ENCODE measurements at places on chromosomes 4 and X.
A peak's percentile ranks its signal among the peaks of the same experiment; 100 is the strongest.

DNA sequence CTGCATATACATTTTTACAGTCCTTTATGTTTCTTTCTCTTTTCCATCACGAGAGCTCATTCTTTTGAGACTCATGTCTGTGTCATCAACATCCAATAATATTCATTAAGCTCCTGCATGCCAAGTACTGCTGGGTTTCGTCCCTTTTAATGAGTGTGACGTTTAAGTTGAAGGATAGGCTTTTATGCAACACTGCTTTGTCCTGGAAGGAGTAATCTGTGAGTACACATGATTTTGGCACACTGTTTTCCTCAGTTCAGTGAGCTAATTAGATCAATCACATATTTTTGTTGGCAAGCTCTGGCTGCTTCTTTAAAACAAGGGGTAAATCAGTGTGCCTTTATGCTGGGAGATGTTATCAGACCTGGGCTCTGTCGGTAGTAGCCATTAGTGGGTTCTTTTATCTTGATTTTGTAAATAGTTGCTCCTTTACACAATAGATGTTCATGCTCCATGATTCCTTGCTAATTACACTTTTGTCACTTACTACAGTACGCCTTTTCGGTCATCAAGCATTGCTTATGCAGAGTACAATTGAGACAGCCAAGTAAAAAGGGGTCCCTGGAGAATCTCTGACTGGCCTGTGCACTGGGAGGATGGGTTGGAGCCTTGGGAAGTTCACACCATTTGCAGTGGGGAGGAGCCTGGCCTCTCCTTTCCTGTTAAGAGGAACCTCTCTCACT lies 132.6 kb downstream of the FHIP1A start:
- peak; percentile 23 for DNase-seq

DNA sequence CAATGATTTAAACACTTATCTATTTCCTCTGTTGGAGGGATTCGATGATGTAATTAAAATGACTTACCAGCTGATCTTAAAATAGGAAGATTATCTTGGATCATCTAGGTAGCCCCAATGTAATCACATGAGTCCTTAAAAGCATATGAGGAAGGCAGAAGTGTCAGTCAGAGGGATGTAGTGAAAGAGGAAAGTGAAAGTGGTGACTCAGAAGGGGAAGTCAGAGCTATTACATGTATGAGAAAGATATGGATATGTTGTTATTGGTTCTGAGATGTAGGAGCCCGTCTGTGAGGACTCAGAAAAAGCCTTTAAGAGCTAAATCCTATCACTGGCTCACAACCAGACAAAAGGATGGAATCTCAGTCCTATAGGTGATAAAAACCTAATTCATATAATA lies 456.4 kb downstream of the DACH2 start:
- DNase-seq: no peak

- DNase-seq: no peak
Observed at GRCh38 chr4:166169111-166169510, 296.1 kb downstream of the TLL1 start.

DNA sequence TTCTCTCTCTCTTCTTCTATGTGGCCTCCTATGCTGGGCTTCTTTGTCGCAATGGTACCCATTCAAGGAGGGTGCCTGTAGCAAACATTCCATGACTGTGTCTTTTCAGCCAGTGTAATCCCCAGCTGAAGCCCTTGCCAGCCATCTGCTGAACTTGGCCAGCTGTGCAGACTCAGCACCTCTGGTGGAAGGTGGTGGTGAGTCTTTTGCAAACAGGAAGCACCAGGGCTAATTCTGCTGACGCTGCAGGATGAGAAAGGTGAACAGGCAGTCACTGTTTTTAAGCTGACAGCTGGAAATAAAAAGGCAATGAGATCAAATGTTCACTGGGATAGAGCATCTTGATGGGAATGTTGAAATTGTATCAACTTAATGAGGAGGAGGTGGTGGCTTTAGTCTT lies 298.7 kb upstream of the CLNK start:
- no peak for DNase-seq

GRCh38 chr4:183443655-183444213 lies 702 bp upstream of the CDKN2AIP start:
- DNase-seq: no peak

DNA sequence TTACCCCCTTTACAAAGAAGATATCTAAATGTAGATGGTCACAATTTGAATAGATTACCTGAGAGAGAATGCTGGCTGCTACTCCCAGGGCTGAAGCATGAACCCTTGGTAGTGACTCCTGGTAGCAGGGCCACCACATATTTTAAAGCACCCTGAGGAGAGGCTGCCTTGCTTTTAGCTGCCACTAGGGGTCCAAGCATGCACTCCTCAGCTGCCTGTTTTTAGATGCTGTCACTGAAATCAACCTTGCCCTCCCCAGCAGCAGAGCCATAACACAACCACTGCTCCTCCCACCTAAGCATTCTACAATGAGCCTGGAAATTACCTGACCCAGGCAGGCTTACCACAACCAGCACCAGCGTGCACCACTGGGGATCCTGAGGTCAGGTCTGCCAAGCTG lies 850.9 kb downstream of the FAM133A start:
- DNase-seq: no peak

- DNase-seq: no peak
Observed at GRCh38 chrX:74324131-74324530, 20.2 kb downstream of the ZCCHC13 start.

DNA sequence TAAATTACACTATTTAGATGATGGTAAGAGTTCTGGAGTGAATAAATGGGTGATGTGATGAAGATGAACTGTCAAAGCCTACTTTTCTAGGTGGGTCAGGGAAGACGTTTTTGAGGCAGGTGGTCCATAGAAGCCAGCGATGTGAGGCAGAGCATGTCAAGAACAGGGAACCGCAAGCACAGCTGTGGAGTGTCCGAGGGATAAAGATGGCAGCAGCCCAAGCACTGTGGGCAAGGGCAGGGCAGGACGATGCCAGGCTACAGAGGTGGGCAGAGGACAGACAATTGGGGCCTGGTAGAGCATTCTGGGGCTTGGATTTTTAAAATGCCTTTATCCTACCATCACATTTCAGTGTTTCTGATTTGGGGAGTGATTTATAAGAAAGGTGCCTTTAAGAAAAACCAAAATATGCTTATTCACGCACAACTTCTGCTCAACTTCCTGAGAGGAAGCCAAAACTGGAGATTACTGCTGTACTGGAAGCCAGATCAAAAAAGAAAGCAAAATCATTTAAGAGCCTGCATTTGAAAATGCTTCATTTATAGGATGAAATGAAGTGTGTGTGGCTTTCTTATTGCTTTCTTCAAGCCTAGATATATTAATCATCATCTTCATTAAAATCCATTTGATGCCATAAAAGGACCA lies 119.0 kb upstream of the WDR17 start:
- DNase-seq: no peak

All from NCI-H774 (cell line).